Activated T-cell treated with anti-CD3 and anti-CD28 coated beads for 1 hour (primary cell): ENCODE measurements at places on chromosomes 3 and 15.

DNA sequence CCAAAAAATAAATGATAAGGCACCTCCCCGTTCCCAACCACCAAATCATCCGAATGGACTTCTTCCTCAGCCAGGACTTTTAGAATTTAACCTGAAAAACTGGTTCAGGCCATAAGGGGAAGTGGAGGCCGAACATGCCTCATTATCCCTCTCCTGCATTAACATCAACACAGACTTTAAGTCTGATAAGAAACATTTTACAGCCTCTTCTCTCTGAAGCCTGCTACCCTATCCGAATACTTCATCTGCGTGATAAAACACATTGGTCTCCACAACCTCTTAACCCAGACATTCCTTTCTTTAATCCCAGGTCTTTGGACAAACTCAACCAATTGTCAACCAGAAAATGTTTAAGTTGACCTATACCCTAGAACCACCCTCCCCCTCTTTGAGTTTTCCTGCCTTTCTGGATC, 850 bp upstream of the SLC41A3 start:
- no peak for DNase-seq

DNA sequence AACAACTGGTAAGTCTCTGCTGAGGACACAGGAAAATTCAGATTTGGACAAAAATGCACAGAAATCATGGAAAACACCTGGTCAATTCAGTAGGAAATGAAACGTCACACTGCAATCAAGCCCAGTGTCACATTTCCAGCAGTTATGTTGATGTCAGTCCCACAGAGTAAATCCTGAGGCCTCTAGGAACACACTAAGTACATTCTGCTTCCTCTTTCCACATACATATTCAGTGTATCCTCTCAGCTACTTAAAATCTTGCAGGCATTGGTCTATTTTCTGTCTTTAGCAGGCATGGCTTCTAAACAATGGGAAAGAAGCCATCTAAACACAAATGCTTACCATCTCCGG, 207.8 kb downstream of the PLCL2 start:
- DNase-seq: no peak

DNA sequence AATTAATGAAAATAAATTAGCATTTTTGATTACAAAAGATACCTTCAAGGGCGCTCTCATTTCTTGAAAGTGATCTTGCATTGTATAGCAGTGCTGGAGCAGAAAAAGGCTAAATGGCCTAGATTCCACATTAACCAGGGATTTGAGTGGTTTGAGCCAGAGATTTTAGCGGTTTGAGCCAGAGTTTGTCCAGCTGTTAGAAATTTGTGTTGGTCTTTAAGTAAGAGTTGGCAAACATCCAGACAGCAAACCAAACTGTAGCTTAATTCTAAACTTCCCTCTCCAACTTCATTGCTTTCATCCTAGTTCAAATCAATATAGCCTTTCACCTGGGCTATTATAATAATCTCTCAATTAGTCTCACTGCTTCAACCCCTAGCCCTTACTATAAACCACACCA, 351.7 kb downstream of the IGSF11 start:
- no peak for DNase-seq

DNA sequence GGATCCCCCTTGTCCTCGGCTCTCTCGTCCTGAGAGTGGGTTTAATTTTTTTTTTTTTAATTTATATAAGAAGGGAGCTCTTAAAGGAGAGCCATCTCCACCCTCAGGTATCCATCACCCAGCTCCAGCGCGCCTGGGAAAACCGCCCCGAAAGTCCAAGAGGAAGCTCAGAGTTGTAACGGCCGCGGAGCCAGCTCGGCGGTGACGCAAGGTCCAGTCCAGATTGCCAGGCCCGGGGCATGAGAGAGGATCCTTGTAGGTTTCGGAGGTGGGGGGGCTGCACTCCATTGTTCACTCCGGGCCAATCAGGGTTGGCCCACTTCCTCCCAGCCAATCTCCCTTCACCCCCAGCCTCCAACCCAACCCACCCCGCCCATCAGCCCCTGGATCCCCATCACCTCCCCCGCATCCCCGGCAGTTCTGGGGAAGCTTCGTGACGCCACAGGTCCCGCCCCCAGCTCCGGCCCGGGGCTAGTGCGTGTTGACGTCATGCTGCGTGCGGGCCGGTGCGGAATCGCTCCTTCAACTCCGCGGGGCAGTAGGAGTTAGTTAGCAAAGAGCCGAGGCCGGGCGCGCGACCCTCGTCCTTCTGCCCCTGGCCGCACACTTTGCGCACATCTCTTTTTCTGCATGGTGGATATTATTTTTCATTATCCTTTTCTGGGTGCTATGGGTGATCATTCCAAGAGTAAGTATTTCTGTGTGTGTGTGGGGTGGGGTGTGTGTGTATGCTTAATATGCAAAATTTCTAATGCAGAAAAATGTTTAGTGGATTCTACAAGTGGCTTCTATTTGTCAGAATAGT, at the start of gene ISL2:
TSS of gene ISL2 (plus strand) at position 520 of the 805 bp plus-strand sequence. CDS start at position 631, 111 bp downstream.
- no peak for DNase-seq

DNA sequence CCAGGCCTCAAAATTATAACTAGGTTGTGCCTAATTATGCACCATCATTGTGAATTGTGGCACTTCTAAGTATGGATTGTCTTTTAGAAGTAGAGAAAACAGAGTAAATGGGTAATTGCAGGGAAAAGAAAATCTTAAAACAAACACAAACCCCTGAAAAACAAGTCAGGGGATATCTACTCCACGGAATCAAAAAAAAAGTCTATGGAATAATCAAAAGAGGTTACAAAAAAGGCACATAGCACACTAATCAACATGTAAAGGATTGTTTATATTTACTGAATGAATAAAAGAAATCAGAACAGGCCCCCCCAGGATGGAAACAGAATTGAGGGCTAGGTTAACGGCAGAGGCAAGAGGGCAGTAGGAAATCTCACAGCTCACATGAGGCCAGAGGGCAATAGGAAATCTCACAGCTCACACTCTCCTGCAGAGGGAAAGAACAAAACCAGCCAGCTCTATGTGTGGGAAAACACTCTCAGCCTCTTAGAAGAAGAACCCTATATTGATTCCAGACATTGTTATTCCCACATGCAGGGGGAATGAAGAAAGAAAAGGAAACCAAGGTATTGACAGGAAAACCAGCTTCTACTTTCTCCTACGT, 72.7 kb upstream of the FNDC3B start:
- DNase-seq: no peak

DNA sequence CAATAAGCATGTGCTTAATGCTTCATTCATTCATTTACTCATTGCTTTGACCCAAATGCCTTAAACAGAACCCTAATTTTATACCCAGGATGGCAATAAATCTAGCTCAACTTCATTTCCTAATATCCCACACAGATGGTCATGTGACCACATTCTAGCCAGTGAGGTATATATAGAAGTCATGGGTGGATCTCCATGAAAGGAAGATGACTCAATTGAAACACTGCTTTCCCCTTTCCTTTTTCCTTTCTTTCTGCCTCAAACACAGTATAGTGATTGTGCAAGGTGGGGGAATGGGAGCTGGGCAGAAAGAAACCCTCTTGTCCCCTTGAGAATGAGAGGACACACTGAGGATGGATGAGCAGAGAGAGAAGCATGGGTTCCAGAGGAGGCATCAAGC, 183.5 kb upstream of the PRICKLE2 start:
- DNase-seq: no peak

- DNase-seq: no peak
These were observed 109.7 kb downstream of the SV2B start for GRCh38 chr15:91209726-91210125.

- no peak for DNase-seq
These were observed 48.8 kb upstream of the LRRFIP2 start for GRCh38 chr3:37223141-37223558.

DNA sequence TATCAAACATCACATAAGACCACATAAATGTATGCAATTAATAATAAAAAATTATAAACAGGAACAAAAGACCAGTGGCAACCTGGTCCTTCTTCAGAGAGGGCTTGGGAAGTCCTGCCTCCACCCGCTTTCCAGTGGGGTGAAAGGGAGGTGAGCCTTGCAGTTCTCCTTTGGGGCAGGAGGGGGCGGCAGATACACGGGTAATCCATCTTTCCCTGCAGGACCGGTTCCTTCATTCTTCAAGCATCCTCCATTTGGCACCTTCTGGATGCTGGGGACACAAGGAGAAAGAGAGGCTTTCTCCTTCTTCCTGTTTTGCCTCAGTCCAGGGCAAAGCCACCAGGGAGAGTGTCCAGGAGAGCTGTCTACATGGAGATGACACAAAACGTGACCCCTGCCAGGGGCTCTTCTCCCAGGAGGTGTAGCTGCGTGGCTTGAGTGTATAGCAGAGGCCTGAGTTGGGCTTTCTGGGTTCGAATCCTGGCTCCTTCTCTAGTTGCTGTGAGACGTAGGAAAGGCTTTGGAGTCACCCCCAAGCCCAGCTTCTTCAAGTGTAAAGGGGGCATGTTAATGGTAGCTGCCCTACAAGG, 23.2 kb downstream of the RPLP1 start:
- peak; percentile 67 for DNase-seq

- no peak for DNase-seq
These were observed 128.1 kb downstream of the RPL22L1 start for GRCh38 chr3:170741756-170742529.

GRCh38 chr15:49122541-49123062, 32.8 kb downstream of the COPS2 start:
- DNase-seq: no peak

DNA sequence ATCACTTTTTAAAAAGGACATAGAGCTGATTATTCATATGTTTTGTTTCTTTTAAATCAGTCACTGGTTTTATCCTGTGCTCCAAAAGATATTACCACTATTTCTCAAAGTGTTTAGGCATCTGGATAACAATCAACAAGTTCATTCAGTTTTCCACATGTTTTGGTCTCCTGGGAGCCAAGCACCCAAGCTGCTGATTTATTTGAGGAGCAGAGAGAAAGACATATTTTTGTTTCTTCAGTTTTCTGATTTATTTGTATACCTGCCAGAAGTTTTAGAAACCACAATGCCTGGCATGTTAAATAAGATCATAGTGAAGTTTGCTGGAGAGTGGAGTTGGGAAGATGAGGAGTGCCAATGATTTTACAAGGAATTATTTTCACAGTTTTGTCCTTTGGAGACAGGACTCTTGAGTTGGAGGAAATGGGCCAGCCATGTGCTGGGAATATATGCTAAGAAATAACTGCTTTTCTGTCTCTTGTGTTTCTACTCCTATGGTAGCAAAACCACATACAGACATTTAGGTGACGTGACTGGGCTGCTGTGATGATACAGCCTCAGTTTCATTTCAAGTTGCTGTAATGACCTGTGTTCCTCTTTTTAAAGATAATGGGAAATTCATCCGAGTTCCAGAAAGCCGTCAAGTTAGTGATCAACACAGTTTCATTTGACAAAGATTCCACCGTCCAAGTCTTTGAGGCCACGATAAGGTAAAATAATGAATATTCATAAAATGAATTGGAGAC, 11.7 kb downstream of the EDEM1 start:
- no peak for DNase-seq

DNA sequence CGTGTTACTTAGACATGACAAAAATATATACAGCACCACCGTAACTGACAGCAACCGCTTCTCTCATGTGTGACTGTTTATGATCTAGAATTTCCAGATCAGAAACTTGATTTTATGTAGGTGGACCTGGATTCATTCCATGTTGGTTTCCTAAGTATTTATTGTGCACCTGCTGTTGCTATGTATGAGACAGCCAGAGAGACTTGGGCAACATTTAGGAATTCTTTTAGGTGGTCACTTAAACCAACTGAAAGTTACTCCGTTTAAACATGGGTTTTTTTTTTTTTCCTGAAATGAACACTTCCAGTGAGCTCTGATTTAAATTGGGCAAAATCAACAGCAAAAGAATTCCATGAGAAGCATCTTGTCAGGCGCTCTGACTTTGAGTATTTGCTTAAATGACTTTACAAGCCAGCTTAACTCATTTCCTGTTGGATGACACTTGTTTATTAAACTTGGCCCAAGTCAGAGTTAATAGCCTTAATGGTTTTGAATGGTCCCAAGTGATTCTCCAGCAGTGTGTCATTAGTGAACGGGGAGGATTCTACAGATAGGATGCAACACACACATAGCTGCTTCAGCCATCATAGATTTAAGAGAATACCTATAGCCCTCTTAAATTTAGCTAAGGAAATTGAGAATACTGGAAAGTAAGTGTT, 31.8 kb downstream of the MITF start:
- DNase-seq: no peak

DNA sequence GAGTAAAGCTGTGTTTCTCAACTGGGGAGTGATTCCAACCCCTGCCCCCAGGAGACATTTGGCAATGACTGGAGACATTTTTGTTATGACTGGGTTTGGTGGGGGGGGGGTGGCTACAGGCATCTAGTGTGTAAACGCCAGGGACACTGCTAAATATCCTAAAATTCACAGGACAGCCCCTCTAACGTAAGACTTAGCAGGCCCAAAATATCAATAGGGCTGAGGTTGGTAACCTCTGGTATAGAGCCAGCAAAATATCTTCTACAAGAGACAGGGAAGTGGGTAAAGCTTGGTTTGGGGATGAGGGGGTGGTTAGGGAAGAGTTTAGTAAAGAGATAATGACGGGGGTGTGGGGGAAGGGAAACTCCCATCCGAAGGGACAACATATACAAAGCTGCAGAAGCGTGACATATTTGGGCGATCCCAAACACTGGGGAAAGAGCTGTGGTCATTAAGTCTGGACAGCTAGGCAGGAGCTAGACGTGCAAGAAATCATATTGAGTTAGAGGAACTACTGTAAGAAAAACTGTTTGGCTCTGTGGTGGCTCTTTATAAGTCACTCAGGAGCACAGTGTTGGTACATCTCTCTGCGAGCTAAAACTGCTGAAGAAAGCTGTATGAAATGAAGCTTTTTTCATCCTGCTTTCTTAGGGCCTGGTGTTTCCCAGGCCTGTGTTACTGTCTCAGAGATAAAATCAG, 697 bp upstream of the TRIM69 start:
- DNase-seq: no peak

GRCh38 chr3:186095561-186096081, 13.3 kb downstream of the ETV5 start:
- no peak for DNase-seq

GRCh38 chr15:73617301-73617831, 15.8 kb downstream of the NPTN start:
- no peak for DNase-seq

GRCh38 chr3:39184081-39184967, 8.1 kb downstream of the XIRP1 start:
- no peak for DNase-seq

DNA sequence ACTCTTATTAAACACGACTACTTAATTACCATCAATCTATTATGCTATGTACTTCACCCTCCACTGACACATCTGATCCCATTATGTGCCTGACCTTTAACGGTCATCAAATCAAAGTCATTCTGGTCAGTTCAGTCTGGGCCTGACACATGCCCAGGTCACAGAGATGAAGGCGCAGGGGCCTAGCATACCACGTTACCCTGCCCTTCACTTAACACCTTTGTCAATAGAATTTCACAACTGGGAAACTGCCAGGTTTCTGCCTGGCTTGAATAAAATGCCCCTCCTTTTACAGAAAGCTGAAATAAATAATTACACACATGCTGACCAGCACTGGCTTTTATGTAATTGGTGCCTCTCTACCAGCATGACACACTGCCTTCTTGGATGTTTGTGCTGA, 39.5 kb downstream of the MECOM start:
- no peak for DNase-seq

GRCh38 chr3:66198437-66199088, 22.2 kb upstream of the SLC25A26 start:
- no peak for DNase-seq

- DNase-seq: no peak
These were observed 83.4 kb downstream of the AQR start for GRCh38 chr15:34886134-34886533.
